ENCODE measurements at places on chromosomes 1 and 21.

- DNase-seq, result peak; percentile 76
Observed at GRCh38 chr1:57845041-57845440, 421.2 kb upstream of the DAB1 start.

DNA sequence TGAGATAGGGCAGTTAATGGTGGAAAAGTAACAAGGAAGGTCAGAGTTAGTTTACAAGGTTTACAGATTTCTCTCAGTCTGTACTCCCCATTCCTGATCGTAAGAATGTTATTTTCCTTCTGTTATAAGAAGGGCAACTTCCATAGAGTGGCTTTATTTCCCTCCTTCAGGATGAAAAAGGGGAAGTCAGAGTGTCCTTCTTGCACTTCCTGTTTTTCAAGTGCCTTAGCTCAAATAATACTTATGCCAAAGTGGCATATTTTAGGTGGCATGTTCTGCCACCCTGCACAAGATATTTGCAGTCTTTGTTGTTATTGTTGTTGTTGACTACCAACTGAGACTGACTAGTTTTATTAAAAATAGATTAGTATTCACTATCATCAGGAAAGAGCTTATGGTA lies 730.7 kb upstream of the ADGRL4 start:
- no peak for DNase-seq

DNA sequence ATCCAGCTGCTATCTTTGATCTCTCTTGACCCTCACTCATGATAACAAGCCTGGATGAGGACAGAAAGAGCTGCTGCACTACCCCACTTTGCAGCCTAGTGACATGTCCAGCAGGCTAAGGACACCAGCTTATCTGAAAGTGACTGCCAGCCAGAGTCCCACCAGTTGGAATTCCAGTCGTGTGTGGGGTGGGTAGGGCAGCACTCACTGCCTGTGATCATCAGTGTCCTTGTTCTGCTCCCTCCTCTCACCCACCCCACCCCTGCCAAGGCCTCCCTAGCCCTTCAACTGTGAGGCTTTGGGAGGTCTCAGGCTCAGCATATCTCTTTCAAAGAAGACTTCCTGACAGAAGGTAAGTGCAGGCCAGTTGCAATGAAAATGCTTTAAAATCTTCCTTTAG lies 15.5 kb upstream of the NMNAT2 start:
- DNase-seq, result no peak

GRCh38 chr1:159088546-159089183 lies 12.1 kb upstream of the AIM2 start:
- DNase-seq, result no peak

GRCh38 chr1:215114154-215114933 lies 31.8 kb downstream of the KCNK2 start:
- peak; percentile 88 for DNase-seq

- DNase-seq, result peak; percentile 86
Observed at GRCh38 chr21:29656504-29657239, 283.1 kb downstream of the GRIK1 start.

DNA sequence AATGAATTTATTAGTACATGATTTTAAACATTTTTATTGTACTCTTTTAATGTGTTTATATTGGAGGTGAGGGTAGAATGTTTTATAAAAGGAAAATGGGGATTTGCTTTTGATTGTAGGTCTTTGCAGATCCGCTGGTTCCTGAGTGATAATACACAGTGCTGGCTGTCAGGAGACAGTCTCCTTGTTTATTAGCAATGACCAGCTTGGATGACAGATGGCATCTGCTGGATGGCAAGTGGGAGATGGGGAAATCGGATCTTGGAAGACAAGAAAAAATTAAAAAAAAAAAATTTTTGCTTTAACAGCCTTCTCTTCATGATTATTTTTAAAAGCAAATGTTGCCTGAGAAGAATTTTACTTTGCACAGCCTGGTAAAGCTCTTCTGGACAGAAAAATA lies 4.4 kb upstream of the PHTF1 start:
- no peak for DNase-seq

DNA sequence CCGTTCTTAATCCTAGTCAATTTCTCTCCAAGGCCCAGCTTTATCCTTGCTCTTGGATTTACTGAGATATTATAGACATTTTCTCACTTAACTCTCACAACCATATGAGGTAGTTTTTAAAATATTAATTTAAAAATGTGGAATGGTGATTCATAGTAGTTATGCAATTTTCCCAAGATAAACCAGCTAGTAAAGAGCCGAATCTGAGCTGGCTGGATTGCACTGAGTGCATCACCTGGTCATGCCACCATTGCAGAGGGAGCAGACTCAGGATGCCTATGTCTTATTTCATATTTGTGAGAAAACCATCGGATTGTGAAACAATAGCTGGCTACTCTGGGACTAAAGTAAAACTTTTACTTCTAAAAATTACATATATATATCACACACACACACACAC lies 494.0 kb downstream of the KCNT2 start:
- peak; percentile 18 for DNase-seq

- no peak for DNase-seq
Observed at GRCh38 chr21:10430005-10430404, 91.4 kb upstream of the TPTE start.

DNA sequence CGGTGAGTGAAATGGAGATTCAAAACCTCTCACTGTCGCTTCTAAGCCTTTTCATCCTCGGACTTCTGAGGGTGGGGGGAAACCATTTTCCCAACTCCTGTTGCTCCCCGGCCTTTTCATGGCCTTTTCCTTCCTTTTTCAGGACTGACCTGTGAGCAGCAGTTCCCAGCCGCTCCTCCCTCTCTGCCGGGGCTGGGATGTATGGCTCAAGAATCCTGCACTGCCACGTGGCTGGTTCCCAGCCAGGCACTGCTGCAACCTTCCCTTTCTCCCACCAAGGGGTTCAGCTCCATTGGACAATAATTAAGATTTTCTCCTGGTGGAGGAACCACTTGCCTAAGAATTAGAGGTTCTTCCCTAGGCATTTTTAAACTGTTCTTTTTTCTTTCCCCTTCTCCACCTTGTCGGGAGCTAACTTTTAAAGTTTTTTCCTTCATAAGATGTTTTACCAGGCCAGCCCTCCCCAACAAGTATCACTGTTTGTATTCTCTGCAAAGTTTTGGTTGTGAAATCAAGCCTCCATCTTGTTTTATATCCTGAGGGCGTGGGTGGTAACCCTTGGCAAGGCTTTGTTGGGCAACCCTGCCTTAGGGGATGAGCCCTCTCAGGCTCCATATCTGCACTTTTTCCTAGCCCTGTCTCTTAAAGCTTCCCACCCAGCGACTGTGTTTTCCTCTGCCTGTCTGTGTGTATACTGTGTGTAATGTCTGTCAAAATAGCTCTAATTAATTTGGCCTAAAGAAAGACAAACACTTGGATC lies 1166.6 kb upstream of the ADGRL2 start:
- DNase-seq, result no peak
